ENCODE measurements at places on chromosomes 4 and X.

GRCh38 chr4:157918036-157918832, 254.6 kb downstream of the GASK1B start:
- DNase-seq: no peak

GRCh38 chr4:26031704-26032103, 117.7 kb downstream of the SMIM20 start:
- no peak for DNase-seq

DNA sequence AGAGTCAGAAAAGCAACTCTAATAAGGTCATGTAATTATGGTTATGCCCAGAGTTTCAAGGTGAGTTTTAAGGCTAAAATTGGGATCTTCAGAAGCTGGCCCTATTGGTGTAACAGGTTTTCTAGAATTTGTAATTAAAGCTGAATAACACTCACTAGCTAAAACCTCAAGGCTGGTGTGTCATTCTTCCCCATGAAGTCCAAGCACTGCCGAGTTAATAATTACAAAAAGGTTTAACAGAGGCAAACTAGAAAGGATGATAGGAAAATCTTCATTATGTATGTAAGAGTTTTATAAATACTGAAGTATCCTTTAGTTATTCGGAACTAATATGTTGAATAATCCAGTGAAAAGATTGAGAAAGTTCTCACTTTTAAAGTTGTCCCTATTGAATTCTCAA, 34.3 kb downstream of the MXRA5 start:
- no peak for DNase-seq

DNA sequence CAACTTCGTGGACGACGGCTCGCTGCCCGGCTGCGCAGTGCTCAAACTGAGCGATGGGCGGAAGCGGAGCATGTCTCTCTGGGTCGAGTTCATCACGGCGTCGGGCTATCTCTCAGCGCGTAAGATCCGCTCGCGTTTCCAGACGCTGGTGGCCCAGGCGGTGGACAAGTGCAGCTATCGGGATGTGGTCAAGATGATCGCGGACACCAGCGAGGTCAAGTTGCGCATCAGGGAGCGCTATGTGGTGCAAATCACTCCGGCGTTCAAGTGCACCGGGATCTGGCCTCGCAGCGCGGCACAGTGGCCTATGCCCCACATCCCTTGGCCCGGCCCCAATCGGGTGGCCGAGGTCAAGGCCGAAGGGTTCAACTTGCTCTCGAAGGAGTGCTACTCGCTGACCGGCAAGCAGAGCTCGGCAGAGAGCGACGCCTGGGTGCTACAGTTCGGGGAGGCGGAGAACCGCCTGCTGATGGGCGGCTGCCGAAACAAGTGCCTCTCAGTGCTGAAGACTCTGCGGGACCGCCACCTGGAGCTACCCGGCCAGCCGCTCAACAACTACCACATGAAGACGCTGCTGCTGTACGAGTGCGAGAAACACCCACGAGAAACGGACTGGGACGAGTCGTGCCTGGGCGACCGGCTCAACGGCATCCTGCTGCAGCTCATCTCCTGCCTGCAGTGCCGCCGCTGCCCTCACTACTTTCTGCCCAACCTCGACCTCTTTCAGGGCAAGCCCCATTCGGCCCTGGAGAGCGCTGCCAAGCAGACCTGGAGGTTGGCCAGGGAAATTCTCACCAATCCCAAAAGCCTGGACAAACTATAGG, 1.5 kb downstream of the MAB21L2 start:
- DNase-seq: no peak

DNA sequence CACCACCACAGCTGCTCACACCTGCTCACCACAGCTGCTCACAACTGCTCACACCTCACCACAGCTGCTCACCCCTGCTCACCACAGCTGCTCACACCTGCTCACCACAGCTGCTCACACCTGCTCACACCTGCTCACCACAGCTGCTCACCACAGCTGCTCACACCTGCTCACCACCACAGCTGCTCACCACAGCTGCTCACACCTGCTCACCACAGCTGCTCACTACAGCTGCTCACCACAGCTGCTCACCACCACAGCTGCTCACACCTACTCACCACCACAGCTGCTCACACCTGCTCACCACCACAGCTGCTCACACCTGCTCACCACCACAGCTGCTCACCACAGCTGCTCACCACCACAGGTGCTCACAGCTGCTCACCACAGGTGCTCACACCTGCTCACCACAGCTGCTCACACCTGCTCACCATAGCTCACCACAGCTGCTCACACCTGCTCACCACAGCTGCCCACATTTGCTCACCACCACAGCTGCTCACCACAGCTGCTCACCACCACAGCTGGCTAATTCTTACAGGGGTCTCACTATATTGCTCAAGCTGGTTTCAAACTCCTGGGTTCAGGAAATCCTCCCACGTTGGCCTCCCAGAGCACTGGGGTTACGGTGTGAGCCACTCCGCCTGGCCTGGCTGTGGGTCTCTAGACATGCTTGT, 30.4 kb upstream of the CPLX1 start:
- no peak for DNase-seq

DNA sequence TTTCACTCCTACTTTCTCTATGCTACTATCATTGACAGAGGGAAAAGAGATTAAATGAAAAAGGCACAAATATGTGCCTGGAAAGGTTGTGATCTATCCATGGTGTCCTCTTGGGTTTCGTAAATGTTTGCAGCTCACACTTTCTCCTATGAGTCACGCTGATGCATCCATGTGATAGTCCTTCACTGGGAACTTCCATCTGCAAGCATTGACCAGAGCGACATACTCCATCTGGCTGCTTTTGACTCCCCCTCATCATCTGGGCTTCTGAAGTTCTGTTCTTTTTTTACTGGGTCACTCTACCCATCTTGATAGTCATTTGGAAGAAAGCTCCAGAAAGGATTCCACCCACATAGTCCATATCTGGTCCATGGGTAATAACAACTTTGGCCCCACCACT, 84.7 kb upstream of the NDST3 start:
- DNase-seq: no peak

GRCh38 chrX:2500091-2500802, 529 bp downstream of the DHRSX start:
- DNase-seq: peak; percentile 11

DNA sequence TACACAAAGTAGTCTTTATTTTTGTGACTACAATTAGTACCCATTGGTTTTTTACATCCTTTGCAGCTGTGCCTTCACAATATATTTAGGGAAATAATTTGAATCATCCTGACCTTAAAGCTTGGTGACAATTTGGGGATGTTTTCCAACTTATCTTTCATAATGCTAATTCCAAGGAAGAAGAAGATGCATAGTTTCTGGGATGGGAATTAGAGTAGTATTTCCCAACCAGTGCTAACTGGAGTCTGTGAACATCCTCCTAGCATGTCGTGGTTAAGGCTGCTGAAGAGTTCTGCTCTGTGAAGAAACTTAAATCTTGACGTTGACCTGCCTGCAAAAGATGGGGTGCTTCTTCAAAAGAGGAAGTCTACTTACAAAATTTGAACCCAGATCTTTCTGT, 173.5 kb downstream of the ANK2 start:
- DNase-seq: no peak

- DNase-seq: no peak
Measured at GRCh38 chr4:139635966-139636365, 29.7 kb upstream of the MGST2 start.

- DNase-seq: no peak
Measured at GRCh38 chr4:152992027-152992426, 55.9 kb downstream of the FHDC1 start.

DNA sequence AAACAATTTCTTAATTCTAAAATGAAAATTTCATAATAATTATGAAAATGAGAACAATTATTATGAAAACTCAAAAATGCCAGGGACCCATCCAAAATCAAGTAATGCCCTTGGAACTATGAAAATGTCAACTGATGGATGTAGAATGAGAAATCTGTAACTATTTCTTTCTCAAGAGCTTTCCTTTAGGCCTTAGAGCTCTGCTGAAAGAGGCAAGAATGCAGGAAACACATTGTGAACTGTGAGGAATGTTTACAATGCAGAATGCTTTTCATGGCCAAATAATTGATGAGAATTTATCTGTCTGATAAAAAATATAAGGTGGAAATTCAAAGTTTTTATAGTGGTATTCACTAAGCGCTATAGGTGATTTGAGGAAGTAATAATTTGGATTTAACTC, 207.1 kb upstream of the PCDH18 start:
- no peak for DNase-seq

DNA sequence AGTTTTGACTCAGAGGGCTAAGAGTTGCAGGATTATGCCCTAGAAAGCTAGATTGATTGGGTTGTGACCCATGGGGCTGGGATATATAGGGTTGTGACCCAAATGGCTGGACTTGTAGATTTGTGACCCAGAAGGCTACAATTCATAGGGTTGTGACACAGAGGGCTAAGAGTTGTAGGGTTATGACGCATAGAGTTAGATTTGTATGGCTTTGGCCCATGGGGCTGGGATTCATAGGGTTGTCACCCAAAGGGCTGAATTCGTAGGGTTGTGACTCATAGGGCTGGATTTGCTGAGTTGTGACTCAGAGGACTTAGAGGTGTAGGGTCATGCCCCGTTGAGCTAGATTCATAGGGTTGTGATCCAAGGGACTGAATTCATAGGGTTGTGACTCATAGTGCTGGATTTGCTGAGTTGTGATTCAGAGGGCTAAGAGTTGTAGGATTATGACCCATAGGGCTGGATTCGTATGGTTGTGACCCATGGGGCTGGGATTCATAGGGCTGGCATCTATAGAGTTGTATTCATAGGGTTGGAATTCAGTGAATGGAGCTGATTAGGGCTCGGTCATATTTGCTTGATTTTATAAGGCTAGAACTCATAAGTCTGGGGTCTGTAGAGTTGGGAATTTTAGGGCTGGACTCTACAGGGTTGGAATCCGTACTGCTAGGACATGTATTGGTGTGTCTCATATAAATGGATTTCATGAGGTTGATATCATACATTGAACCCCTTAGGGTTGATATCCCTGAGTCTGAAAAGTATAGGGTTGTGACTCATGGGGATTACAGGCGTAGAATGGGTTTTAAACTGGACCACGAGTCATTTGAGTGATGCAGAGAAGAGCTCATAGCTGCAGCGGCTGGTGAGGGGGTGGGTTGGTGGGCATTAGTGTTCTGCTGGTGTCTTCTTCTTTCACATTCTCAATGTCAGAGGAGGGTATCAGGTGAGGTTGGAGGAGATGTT, 125.7 kb downstream of the CRLF2 start:
- no peak for DNase-seq

DNA sequence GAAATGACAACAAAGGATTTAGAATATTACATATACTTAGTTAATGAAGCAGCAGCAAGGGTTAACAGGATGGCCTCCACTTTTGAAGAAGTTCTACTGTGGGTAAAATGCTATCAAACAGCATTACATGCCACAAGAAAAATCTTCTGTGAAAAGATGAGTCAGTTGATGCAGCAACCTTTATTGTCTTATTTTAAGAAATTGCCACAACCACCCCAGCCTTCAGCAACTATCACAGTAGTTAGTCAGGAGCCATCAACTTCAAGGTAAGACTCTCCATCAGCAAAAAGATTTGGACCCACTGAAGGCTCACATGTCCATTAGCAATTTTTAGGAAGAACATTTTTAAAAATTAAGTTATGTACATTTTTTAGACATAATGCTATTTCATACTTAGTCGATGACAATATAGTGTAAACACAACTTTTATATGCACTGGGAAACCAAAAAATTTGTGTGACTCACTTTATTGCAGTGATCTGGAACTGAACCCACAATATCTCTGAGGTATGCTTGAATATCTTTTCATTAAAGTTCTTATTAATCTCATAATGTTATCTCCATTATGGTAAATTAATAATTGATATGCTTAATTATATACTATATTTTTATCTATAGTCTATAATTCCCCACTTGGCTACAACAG, 81.2 kb downstream of the SPCS3 start:
- DNase-seq: no peak

DNA sequence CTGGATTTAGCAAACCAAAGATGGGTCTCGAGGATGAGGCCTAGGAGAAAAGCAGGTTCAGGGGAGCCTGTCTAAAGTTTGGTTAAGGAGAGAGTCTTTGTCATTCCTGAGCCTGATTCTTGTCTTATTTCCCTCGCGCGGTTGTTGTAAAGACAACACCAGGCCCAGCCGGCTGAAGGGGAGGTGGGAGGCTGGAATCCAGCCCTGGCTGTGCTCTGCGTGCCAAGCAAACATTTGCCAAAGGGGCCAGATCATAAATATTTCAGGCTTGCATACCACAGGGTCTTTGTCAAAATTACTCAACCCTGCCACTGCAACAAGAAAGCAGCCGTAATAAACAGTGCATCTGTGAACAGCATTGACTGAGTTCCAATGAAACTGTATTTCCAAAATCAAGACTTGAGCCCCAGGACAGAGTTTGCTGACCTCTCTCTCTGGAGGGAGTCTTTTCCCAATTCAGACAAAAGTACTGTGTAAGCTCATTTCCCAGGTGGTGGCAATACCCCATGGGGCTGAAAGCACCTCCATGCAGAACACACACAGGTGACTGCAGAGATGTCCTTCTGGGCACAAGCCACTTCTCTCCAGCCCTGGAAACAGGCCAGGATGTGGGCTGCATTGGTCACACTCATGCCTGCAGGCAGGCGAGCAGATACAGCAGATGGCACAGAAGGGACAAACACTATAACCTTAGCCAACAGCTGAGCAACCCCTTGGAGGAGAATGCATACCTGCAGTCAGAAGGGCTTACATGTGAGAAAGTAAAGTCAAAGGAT, 320.3 kb downstream of the STK32B start:
- DNase-seq: no peak
